Nucleus accumbens (tissue), 56 donors: ENCODE measurements at places on chromosomes 3 and 15.

DNA sequence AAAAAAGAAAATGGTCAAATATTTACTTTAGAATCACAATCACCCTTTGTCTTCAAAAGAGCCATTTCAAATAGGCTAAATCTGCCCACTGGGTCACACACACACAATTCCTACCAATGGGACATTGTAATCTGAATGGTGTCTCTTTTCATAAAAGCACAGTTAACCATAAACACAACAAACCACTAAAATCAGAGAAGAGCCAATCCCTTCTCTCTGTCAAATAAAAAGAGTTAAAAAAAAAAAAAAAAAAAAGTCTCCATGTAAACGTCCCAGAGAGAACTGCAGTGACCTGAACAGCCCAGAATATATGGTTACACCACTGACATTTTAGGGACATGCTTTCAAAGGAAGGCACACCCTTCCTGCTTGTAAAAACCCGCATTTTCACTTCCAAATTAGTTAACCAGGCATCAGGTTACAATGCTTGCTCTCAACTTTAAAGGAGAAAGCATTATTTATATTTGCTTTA, 63.7 kb downstream of the PRICKLE2 start:
- DNase-seq, result no peak

DNA sequence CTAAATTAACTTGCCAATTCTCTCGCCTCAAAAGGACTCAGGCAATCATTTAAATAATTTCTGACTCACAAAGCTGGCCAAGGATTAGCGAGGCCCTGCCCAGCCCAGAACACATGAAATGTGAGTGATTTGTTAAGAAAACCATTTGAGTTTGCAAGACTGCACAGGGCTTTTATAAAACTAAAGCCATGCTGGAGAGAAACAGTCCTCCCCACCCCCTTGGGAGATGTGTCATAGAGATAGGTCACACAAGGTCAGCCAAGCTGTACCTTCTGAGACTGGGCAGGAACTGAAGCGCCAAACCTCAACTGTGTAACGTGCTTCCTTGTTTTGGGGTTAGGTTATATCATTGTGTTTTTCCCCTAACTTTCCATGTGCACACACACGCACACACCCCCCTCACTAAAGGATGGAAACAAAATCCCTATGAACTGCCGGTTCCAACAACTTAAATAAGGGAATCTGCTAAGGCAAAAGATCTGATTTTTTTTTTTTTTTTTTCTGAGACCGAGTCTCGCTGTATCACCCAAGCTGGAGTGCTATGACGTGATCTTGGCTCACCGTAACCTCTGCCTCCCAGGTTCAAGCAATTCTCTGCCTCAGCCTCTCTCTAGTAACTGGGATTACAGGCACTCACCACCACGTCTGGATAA, 8.1 kb downstream of the SPATA12 start:
- DNase-seq, result no peak

DNA sequence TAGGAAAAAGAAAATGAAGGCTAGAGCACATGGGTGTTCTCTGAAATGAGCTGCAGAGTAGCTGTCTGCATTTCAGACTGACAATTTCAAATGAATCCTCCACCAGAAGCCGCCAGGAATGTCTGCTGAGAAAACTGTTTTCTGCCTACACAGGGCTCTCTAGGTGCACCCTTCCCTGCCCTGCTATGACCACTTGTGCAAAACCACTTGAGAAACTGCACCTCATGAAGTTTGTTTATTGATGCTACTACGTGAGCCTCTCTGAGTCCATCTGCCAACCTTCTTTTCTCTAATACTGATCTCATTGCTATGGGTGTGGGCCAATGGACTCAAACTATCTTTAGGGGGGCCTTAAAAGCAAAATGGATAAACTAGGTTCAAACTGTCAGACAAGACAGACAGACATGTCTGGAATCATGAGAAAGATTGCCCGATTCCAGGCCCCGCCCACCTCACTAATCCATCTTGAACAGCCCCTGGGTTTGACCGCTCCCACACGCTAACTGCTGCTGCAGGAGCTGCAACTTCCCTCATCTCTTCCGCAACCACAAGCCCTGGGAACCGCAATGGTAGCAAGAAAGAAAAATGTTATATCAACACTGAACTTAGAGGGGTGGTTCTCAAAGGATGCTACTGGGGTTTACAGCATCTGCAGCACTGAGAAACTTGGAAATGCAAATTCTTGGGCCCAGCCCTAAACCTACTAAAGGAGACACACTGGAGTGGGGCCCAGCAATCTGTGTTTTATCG, 9.0 kb upstream of the CD47 start:
- DNase-seq, result no peak

- DNase-seq, result no peak
Observed at GRCh38 chr15:49343546-49343945, 79.5 kb upstream of the FGF7 start.

DNA sequence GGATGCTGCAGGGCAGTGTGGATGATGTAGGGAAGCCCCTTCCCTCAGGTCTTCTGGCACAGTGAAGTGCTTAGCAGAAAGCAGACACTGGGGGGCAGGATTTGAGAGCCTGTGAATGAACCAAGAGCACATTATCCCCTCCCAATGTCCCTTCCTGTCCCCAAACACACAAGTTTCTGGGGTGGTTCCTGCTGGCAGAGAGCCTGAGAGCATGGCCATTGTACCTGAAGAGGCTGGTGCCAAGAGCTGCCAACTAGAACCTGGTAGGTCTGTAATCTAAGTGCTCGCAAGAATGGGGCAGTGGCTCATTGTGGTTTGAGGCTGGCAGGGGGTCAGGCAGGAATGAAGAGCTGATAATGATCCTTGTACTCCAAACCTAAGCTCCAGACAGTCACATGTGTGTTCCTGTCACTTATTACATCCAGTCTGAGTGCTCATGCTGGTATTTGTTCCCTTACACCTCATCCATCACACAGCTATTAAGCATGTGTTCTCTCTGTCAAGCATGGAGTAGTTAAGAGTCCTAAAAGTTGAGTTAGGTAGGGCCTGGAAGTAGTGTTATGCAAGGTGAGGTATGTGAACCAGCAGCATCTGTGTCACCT, 6.7 kb upstream of the CCR1 start:
- no peak for DNase-seq

- no peak for DNase-seq
Observed at GRCh38 chr3:177760803-177761202, 563.5 kb upstream of the TBL1XR1 start.

GRCh38 chr15:38153781-38154180, 98.9 kb upstream of the SPRED1 start:
- DNase-seq, result no peak

DNA sequence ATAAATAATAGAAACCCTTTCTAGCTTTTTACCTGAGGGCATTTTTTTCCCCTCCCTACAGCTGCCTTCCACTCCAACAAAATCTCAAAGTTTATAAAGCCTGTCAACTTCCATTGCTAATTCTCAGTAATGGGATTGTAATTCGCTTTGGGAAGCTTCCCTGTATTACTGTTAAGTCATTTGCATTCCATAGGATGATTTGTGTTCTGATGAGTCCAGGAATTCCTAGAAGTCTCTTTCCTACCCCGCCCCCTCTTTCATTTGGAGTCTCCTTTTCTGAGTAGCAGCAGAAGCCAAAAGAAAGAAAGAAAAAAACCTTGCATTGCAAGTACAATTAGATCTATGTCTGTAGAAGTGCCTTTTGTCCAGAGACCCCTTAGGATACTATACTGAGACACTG, 1033.3 kb downstream of the IGSF11 start:
- no peak for DNase-seq

GRCh38 chr3:189748046-189748445, 116.9 kb downstream of the TP63 start:
- no peak for DNase-seq

DNA sequence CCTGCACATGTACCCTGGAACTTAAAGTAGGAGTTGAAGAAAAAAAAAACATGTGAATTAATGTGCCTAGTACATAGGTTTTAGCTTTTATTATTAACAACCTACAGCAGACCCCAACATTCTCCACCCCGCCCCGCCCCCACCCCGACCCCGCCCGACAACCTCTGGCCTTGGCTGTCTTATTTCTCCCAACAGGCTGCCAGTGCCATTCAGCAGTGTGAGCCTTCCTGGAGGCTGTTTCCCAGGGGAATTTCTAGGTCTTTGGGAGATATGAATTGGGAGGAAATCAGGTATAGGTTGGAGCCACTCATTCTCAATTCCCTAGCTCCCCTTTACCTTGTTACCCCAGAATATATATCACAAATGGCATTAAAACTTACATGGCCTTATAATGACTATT, 8.3 kb upstream of the MLF1 start:
- no peak for DNase-seq

- DNase-seq, result no peak
Observed at GRCh38 chr3:28745916-28746617, 397.4 kb upstream of the AZI2 start.

DNA sequence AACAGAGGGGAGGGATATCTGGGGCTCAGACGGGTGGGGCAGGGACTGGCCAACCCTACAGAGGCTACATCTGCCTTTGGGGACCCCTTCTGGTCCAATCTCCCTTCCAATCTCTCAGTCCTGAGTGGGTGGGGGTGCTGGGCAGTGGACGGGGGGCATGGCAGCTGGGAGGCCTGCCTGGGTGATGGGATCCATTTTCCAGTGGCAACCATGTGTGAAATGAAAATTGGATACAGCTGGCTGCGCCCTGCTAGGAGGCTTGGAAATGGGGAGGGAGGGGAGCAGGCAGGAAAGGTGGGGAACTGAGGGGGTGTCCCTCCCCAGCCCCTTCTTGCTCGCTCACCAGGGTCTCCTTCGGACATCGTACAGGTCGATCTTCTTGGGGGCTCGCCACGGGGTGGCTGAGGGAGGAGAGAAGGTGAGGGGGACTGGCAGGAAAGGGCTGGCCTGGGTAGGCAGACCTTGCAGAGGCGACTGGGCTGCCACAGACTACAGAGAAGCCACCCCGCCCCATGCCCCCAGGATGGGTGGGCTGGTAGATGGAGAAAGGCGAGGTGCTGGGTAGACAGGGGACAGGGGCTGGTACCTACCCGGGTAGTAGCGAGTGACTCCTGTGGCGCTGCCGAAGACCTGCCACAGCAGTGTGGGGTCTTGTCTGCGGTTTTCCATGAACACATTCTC, 21.2 kb upstream of the TMEM115 start:
- no peak for DNase-seq

- DNase-seq, result no peak
Observed at GRCh38 chr3:157354722-157355121, 81.9 kb upstream of the PTX3 start.

GRCh38 chr3:38003371-38003816, 12.8 kb downstream of the VILL start:
- peak; percentile 37 for DNase-seq

- no peak for DNase-seq
Observed at GRCh38 chr3:70849911-70850699, 537.7 kb upstream of the MDFIC2 start.

- DNase-seq, result no peak
Observed at GRCh38 chr3:16084887-16085286, 89.6 kb upstream of the GALNT15 start.

DNA sequence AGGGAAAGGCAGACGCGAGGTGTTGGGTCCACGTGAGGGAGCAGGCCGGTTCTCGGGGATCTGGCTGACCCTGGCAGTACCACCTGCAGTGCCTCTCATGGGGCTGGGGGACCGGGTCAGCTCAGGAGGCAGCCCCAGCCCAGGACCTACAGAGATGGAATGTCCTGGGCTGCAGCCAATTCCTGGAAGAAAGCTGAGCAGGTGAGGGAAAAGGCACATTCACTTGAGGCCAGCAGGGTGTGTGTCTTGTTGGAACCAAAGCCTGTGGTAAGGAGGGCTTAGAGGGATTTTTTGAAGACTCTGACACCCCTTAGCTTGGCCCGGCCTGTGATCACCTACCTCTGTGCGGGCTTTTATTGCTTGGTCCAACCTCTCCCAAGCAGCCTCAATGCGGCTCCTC, 15.8 kb downstream of the PLA2G4B start:
- DNase-seq, result no peak

DNA sequence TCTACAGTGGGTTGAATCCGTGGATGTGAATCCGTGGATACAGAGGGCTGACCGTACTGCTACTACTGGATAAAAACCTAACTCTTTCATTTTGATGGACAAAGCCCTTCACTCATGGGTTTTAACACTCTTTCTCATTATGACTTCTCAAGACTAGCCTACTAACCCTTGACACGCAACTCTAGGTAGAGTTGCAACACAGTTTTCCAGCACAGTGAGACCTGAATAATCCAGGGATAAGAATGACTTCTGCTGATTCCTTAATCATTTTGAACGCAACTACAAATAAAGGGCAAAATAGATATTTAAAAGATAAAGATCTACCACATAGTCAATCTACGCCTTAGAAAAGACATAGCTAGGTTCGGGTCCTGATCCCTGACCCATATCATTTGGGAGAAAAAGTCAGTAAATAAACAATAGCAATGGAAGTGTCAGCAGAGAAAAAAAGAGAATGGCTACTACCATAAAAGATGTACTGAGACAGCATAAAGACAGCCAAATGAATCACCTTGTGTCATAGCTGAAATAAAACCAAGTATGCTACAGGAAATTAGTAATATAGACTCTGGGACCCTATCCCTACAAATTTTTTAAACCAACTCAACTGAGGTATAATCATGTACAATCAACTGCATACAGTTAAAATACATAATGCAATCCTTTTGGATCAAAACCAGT, 87.6 kb downstream of the DPH6 start:
- DNase-seq, result no peak

DNA sequence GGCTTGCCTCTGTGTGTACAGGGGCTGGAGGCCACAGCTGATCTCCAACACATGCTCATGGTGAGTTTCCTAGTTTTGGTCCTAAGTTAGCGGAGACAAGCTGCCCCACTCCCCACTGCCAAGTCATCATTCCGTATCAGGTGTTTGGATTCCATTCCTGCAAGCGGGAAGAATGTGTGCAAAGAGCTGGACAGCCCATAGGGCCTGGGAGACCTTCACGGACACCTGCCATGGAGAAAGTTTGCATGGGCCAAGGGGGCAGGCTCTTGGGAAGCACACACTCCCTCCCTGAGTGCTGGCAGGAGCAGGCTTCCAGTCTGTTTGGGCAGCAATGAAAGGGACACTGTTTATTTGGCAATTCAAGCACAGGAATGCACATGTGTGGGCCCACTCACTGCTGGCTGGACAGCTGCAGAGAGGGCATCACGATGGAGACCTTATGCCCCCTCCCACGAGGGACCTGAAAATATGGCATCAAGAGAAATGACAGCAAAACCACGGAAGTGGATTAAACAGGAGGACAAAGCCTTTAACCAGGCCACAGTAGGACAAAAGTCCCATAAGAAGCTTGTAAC, 149.7 kb downstream of the KLF13 start:
- DNase-seq, result no peak

DNA sequence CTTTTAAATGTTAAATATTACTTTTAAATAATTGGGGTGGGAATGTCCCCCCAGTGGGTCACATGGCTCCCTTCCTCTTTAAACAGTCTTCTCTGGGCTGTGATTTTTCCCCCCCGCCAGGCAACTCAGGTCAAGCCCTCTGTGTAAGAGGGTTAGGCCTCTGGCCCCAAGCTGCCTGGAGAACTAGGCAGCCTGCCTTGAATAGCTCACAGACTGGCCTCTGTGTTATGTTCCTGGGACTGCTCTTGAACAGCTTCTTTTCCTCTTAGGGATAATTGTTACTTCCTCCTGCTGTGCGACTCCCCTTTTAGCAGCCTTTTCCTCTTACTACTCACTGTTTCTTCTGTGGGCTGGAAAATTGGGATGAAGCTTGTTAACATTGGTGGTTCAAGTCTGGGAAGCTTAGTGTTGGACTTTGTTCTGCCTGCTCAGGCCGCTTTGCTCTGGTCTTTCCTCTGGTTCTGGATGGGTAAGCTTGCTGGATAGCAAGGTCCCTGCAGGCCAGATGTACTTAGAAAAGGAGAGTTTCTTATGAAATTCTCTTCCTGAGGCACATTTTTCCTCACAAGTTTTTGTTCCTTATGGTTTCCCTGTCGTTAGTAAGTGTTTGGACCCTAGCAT, 2.2 kb downstream of the TEX264 start:
- no peak for DNase-seq

- DNase-seq, result no peak
Observed at GRCh38 chr3:37097776-37098175, 76.6 kb downstream of the LRRFIP2 start.
